ENCODE measurements at places on chromosomes 1 and 21.

DNA sequence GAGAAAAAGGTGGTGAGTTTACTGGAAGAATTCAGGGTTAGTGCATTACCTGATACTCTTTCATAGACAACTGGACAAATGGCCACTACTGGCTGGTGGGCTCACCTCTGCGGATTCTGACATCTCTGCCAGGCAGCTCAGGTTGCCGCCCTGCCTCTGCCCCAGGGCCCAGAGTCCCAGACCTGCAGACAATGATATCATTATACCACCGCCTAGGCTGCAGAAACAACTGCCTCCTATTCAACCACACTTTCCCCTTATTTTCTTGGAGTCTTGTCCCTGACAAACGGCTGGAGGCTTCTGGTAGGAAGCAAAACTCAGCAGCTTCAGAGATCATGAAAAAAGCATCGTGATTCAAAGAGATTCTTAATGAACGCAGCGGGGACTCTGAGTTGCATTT, 37.0 kb downstream of the IRF2BP2 start:
- no peak for DNase-seq

- no peak for DNase-seq
Observed at GRCh38 chr1:228374711-228375577, 31.7 kb downstream of the TRIM11 start.

DNA sequence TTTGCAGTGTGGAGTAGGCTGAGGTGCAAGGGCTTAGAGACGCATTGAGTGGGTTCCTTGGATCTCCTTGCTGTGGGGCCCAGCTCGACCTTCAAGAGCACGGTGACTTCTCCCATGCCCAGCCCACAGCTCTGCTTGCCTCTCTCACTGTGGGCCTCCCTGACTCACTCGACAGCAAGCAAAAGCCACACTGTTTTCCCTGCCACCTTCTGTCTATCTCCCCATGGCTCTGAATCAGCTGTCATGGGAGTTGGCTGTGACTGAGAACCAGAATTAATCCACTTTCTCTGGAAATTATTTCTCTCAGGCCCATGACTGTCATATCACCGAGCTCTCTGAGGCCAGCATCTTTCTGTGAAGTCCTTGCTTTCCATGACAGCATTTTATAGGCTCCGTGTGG, 140.7 kb downstream of the NOS1AP start:
- no peak for DNase-seq

DNA sequence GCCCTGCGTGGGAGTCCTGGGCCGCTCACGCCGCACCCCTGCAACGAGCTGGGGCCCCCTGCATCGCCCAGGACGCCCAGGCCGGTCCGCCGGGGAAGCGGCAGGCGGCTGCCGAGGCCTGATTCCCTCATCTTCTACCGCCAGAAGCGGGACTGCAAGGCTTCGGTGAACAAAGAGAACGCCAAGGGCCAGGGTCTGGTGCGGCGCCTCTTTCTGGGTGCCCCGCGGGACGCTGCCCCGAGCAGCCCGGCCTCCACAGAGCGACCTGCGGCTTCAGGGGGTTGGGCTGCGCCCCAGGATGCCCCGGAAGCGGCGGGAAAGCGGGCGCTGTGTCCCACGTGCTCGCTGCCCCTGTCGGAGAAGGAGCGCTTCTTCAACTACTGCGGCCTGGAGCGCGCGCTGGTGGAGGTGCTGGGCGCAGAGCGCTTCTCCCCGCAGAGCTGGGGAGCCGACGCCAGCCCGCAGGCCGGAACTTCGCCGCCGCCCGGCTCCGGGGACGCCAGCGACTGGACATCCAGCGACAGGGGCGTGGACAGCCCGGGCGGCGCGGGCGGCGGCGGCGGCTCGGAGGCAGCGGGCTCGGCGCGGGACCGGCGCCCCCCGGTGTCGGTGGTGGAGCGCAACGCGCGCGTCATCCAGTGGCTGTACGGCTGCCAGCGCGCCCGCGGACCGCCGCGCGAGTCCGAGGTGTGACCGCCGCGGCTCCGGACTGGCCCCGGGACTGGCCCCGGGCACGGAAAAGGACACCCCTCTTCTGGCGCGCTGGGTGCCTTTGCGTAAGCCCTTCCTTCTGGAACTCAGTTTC, 2.7 kb downstream of the FAM110D start:
- peak; percentile 55 for DNase-seq

DNA sequence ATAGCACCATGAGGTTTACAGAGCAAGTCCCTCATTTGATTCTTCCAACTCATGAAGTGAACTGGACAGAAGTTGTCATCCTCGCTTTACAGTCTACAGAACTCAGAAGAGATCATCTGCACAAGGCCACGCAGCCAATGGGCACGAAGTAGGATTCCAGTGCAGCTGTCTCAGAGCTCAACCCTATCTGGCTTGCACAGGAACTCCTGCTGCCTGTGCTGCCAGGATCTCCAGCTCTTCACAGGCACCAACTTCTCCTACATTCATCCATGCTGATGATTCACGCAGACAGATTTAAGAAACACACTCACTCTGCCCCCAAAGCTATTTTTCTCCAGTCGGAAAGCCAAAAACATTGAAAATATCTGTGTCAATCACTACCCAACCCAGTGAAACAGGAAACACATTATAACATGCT, 157.0 kb downstream of the RERE start:
- no peak for DNase-seq

DNA sequence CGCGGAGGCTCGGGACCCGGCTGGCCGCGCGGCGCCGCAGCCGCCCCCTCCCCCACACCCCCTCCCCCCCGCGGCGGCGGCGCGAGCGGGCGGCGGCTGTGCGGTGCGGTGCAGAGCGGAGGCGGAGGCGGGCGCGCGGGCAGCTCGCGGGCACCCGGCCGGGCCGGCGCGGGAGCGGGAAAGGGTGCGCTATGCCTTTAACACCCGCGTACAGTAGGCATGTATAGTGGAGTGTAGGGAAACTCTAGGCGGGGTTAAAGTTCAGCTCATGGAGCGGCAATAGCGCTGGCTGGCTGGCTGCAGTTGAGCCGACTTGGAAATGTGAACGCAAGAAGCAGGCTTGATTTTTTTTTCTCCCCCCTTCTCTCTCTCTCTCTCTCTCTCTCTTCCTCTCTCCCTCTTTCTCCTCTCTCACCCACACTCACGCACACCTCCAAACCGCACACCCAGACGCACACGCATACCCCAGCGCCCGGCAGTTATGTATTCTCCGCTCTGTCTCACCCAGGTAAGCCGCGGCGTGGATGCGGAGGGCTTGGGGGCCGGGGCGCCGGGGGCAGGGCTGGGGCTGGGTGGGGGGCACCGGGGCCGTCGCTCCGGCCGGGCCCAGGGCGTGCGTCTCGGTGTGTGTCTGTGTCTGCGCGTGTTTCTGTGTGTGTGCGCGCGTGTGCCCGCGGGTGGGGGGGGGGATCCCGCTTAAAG, at the start of gene NFIA:
NFIA (plus strand) TSS at position 251 of the 702 bp plus-strand sequence.
- peak; percentile 47 for DNase-seq

- no peak for DNase-seq
Observed at GRCh38 chr1:54850069-54850730, 36.8 kb downstream of the DHCR24 start.

GRCh38 chr21:35142036-35142815, 93.1 kb upstream of the RUNX1 start:
- no peak for DNase-seq

GRCh38 chr1:166136222-166136621, 30.6 kb downstream of the FAM78B start:
- no peak for DNase-seq

- no peak for DNase-seq
Observed at GRCh38 chr1:38331496-38332210, 285.1 kb upstream of the POU3F1 start.

- no peak for DNase-seq
Observed at GRCh38 chr1:18112611-18113010, 5.0 kb downstream of the IGSF21 start.

DNA sequence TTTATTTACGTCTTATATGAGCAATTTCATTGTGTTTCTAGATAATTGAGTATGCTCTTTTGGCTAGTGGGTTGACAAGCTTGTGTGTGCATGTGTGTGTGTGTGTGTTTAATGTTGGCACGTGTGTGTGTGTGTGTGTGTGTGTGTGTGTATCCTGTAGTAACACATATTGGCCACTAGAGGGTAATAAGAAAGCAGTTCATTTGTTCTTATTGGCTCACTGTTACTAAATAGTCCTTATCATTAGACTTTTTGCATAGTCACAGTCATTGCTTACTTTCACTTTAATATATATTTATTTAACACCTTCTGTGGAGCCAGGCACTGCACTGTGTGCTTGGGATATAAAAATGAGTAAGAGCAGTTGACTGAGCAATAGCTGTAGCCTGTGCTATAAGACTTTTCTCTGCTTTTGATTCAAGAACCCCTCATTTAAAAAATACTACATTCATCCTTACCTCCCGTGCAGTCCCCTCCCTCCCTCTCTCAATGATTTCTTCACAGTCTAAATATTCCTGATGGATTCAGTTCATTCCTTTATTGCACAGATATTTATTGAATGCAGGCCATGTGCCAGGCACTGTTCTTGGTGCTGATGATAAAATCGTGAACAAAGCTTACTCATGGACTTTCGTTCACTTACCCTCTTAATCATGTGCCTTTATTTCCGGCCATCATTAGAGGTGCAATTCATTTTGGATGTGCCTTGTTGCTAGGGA, 96.7 kb downstream of the DYRK1A start:
- no peak for DNase-seq

GRCh38 chr1:36419569-36419968, 21.9 kb upstream of the LSM10 start:
- DNase-seq: no peak

DNA sequence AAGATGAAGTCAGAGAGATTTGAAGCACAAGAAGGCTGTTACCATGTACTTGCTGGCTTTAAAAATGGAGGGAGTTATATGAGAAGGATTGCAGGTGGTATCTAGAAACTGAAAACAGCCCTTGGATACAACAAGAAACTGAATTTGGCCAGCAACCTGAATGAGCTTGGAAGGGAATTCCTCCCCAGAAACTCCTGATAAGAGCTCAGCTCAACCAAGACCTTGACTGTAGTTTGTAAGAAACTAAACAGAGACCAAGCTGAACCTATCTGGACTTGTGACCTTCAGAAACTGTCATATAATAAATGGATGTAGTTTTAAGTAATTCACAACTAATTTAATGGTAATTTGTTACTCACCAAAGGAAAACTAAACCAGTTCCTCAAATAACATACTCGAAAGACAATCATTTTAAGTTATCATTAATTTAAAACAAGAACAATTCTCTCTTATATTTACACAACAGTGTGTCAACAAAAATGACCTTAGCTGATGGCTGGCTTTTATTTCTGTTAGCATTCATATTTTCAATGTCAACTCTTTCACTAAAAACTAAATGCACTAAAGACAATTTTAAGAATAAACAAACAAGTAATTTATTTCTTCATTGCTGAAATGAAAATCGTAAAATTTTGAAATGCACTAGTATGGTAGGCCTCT, 1218.4 kb upstream of the TMPRSS15 start:
- DNase-seq: no peak

Data from activated T-cell treated with anti-CD3 and anti-CD28 coated beads, Interleukin-2, amount 50 U/mL, for 1 hour (primary cell).